Stimulated activated CD8-positive, alpha-beta memory T cell treated with anti-CD3 and anti-CD28 coated beads, Interleukin-15, amount 100 ng/mL, for 1 hour (primary cell): ENCODE measurements at places on chromosomes 3 and 15.

GRCh38 chr15:36814105-36814504 is 234.7 kb downstream of the CDIN1 start:
- no peak for DNase-seq

DNA sequence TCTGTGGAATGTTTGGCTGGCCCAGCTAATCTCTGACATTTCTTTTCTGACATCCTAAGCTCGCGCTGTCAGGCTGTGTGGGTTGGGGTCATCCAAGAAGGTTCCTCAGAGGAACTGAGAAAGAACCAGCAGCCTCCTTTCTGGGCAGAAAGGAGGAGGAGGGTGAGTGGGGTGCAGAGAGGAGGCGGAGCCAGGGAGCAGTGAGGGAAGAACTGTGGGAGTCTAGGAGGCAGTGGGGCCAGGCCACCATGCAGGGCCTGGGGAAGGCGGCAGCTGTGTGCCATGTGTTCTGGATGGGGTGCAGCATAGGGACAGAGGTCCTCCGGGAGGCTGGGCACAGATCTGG is 5.3 kb downstream of the SEMA7A start:
- no peak for DNase-seq

- DNase-seq: no peak
Measured at GRCh38 chr3:124774327-124774718, 44.1 kb downstream of the UMPS start.

GRCh38 chr3:20680990-20681628 is 495.1 kb upstream of the SGO1 start:
- DNase-seq: no peak

DNA sequence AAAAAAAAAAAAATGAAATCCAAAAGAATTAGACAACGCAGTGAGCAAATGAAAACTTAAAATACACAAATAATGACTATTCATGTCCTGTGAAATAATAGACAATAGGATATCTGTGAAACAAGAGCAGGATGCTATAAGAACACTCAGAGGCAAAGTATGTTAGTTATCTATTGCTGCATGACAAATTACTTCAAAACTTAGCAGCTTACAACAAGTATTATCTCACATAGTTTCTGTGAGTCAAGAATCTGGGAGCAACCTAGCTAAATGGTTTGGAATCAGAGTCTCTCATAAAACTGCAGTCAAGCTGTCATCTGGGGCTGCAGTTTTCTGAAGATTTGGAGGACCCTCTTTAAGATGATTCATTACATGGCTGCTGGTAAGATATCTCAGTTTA is 36.5 kb upstream of the ZMAT3 start:
- no peak for DNase-seq

GRCh38 chr3:14436954-14437281 is 34.5 kb downstream of the SLC6A6 start:
- no peak for DNase-seq

- DNase-seq: no peak
Measured at GRCh38 chr3:45021524-45022297, 4.4 kb upstream of the CLEC3B start.

DNA sequence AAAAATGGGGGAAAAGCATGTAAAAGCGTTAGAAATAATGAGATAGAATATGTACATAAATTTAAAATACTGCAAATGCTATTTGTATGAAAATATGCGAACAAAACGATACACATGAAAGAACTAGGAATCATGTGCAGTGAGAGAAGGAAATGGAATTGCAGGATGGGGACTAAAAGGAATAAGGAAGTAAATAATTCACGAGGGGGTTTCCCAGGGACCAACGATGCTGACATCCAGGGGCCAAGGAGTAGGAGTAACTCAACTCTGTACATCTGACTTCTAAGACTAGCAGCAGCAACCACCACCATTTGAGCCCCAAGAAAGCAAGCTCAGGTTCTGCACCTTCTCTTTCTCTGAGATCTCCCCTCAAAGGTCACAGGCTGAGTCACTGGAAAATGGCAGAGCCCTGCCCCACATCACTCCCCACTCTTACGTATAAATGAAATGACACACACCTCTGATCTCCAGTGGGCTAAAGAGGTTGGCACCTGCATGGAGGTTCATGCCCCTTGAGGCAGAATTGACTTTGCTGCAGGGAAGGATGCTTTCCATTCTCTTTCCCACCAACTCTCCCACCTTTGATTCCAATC is 100.0 kb upstream of the DLG1 start:
- no peak for DNase-seq

DNA sequence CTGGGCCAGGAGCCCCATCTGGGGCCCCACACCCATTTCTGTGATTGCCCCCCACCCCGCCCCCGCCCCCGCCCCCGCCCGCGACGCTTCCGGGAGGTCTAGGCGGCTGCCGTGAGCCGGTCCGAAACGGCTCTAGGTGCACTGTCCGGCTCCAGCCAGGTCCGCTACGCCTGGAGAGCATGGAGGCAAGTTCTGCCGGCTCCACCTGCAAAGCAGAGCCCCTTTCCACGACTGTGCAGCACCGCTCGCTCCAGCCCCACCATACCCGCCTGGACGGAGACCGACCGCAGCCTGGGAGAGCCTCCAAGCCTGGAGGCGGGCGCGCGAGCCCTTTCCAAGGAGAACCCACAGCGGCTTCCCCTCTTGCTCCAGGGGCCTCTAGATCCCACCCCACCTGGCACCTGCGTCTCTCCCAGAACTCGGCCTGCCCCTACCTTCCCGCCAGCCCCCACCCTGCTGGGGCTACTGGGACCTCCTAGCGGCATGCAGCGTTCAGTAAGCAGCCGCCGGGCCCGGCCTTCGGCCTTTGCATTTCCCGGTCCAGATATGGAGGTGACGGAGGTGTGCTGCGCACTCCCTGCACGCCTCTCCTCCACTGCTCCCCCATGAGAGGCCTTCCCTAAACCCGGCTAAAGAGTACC is 66.2 kb downstream of the KLF13 start:
- DNase-seq: no peak

- DNase-seq: no peak
Measured at GRCh38 chr15:72751751-72752455, 31.7 kb downstream of the ADPGK start.

DNA sequence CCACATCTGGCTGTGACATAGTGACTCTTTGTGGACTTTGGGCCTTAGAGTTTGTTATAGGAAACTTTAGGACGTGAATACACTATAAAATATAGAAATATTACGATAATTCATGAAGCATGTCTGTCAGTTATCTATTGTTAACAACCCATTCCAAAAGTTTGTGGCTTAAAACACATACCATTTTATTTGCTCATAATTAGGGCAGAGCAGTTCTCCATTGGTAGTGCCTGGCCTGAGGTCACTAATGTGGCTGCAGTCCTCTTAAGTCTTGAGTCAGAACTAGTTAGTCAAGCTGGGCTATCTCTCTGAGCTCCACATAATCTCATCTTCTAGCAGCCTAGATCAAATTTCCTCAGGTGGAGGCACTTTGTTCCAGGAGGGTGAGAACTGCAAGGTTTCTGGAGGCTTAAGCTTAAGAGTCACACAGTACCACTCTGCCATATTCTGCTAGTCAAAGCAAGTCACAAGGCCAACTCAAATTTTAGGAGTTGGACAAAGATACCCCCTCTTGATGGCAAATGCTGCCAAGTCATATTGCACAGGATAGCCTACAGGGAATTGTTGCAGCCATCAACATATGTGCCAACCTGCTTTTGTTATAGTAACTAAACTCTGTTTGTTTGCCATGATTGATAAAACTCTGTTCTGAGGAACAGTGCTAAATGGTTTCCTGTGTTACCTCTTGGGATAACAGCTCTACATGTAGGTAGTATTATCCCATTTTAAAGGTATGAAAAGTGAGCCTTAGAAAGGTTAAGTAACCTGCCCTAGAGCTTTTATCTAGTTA is 8.7 kb downstream of the ATXN7 start:
- DNase-seq: no peak

DNA sequence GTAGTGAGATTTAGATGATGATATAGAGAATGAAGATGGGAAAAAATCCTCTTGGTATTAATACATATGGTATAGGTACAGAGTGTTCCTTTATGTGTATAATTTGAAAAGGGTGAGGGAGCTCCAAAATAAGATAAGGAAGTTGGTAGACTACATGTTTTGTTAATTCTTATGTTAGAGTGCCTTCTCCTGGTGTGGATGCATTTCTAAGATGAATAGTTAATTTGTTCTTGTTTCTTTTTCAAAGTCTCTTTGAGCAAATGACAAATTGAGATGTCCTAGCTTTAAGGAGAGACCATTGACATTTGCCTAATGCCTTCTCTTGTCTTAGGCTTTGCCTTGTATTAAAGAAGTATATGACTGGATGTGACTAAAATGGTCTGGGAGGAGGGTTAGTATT is 34.1 kb downstream of the AKAP13 start:
- DNase-seq: no peak

DNA sequence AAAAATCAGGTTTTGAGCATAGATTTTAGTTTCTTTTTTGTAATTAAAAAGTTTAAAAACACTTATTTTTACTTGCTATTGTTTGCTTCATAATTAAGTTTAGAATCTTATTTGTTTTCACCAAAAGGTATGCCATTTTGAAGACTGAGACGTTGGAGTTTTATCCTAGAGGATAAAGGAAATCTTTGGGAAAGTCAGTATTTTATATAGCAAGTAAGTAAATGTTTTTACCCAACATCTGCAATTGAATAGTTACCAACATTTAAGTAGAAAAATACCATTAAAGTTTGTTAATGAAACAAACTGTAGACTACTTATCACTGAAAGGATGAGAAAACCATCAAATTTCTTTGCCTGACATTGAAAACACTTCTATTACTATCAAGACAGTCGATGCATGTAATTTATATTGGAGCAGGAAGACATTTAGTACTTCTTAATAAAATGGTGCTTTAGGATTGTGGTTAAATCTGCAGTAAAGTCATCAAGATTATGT is 14.0 kb upstream of the CHD2 start:
- DNase-seq: no peak

DNA sequence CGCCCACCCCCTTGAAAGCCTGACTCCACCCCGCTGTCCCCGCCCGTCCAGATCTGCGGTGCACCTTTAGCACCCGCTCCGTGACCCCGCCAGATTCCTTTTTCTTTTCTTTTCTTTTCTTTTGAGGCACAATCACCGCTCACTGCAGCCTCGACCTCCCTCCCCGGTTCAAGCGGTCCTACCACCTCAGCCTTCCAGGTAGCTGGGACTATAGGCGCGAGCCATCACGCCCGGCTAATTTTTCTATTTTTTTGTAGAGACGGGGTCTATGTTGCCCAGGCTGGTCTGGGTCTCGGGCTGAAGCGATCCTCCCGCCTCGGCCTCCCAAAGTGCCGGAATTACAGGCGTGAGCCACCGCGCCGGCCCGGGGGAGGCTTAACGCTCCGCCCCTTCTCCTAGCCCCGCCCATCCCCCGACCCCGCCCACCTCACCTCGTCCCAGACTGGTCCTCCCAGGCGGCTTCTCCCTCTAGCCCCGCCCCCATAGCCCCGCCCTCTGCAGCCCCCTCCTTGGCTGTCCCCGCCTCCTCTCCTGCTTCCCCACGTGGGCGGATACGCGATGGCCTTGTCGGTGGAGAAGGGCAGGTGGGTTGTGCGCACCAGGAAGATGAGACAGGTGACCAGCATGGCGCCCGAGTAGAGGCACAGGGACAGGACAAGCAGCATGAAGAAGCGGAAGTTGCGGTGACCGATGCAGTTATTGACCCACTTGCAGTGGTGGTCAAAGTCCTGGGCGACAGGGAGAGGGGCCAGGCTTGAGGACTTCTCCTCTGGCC is 3.2 kb downstream of the ZDHHC19 start:
- DNase-seq: peak; percentile 37

GRCh38 chr3:80526153-80526552 is 758.4 kb upstream of the ROBO1 start:
- DNase-seq: no peak

- no peak for DNase-seq
Measured at GRCh38 chr3:113211330-113212149, at the start of gene BOC. Gene BOC, plus strand, starts transcription at chr3:113211557. Its CDS starts 38,246 bp downstream, at chr3:113249803.

DNA sequence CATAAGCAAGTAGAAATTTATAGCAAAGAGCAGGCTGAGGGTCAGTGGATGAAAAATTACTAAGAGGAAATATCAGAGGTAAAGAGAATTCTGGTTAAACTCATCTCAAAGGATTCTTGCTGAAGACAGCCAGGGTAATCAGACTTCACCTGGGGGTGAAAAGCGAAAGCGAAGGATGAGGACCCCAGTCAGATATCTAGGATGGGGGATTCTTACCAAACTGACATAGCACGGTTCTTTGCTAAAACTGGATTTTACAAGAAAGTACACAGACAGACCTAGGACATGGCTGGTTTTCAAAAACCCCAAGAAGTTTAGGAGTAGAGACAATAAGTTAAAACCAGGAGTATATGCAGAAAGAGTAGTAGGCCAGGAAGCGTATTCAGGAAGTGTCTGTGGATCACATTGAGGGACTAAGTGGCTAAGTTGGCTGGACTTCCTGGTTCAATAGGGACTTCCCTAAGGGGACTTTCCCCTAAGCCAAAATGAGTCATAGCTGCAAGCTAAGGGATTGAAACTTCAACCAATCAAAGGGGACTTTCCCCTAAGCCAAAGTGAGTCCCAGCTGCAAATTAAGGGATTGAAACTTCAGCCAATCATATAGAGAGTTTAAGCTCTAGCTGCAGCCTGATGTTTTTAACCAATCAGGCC is 2.4 kb upstream of the CFAP91 start:
- no peak for DNase-seq

DNA sequence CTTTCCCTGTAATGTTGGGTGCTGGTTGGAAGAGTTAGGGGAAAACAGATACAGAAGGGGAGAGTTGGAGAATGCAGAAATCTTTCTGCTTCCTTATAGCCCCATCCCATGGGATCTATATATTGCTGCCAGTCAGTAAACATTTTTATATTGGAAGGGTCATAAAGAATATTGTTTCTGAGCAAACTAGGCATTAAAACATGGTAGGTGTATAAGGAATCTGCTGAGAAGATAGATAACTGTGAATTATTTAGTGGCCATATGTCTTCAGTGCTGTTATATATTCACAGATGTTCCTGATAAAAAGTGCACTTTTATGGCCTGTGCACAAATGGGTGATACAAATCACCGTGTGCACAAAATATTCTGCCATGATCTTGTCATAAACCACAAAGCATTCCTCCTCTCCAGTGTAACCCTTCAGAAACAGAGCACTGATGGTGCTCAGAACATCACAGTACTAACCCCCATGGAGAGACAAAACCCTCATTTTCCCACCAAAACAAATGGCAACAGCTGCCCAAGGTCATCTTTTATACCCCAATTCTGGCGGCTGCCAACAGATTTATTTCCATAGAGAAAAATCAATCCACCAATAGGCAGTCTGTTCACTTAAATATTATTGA is 269.3 kb downstream of the SLC9A9 start:
- no peak for DNase-seq

DNA sequence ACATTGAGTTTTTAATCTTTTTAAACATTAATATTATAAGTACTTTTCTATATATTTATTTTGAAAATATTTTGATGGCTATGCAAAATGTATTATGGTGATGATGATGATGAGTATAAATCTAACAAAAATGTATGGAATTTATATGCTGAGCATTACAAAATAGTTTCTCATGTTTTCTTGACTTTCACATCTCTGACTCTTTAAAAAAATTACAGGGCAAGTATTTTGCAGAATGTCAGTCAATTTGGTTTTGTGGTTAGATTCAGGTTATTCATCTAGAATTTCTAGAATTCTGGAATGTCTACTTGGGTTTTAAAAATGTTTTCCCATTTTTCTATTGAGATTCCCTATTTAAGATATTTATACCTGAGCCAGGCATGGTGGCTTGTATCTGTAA is 41.7 kb upstream of the ANP32A start:
- no peak for DNase-seq

- DNase-seq: no peak
Measured at GRCh38 chr15:45689616-45690015, 54.8 kb downstream of the SQOR start.
